Motor neuron (in vitro differentiated cells): ENCODE measurements at places on chromosomes 3 and 15. TPM values are rescaled to one million over a fixed set of nuclear protein-coding genes. Genes with fewer than 3 reads are reported as not detected.

DNA sequence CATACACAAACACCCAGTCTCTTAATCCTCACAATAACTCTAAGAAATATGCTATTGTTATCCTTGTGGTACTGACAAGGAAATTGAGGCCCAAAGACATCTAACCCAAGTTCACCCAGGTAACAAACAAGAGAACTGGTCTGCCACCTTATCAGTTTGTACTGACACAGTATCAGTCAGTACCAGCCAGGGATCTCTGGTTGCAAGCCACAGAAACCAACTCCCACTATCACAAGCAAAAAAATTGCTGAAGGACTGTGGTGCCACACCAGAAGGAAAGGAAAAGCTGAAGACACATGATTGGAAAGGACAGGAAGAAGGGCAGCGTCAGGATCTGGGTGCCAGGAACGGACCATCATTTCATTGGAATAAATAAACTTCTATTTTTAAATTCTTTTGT, 63.8 kb upstream of the GLCE start:
- no peak for ATAC-seq

DNA sequence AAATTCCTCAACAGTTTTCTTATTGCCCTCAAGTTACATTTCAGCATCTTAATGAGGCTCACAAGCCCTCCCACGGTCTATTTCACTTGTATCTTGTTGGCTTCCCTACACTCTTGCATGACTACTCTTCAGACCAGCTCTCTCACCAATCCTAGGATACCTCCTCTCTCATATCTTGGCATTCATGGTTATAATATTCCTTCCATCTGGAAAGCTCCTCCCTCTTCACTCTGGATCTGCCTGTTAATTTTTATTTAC, 8.5 kb upstream of the CCDC80 start:
- ATAC-seq = no peak

GRCh38 chr15:67906382-67906781, 66.5 kb upstream of the RNU6-1 start:
- ATAC-seq = no peak

DNA sequence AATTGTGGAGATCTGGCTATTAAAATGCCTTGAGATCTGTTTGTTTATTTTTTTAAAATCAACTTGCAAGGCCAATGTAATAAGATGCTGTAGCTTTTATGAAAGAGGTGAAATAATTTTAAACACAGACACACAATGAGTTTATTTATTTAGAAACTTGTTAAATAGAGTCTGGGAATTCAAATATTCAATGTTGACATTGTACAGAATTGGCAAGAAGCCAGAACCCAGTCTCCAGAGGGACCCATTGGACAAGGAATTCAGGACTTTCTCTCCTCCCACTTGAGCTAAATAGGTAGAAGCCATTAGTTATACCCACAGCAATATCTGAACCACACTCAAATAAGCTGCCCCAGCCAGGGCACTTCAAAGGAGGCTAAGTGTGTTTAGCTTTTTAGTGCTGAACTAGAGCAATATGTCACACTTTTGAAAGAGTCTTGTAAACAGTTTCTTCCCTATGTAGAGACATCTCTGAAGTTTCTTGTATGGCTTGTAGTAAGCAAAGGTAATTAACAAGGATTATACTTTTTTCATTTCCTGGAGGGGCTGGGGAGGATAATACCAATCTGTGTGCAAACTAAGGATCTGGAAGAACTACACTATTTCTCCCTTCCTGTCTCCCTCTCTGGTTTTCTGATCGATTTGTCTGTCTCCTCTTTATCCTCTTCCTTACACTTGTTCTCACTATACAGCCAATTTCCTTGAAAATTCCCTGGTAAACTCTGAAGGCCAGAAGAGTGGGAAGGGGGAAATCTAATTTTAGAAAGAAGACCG, 6.0 kb downstream of the MECOM start:
- ATAC-seq = peak; percentile 11

- ATAC-seq = peak; percentile 81
These were observed 40.8 kb downstream of the RARB start for GRCh38 chr3:25468866-25469319.

GRCh38 chr3:168419091-168419490, 323.4 kb upstream of the GOLIM4 start:
- no peak for ATAC-seq

GRCh38 chr3:171397089-171397488, 63.1 kb downstream of the TNIK start:
- ATAC-seq = no peak

DNA sequence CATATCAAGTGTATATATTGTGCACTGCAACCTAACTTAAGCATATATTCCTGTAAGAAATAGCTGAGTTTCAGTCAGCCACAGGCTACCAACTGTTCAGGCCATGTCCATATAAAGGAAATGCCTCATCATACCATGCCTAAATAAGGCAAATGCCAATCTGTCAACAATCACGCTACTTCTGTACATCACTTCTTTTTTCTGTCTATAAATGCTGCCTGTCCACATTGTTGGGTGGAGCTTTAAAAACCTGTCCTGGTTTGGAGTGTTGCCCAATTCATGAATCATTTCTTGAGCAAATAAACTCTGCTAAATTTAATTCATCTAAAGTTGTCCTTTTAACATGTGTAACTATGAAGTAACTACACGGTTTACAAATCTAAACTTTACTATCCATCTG, 1091.9 kb downstream of the NSUN3 start:
- no peak for ATAC-seq

DNA sequence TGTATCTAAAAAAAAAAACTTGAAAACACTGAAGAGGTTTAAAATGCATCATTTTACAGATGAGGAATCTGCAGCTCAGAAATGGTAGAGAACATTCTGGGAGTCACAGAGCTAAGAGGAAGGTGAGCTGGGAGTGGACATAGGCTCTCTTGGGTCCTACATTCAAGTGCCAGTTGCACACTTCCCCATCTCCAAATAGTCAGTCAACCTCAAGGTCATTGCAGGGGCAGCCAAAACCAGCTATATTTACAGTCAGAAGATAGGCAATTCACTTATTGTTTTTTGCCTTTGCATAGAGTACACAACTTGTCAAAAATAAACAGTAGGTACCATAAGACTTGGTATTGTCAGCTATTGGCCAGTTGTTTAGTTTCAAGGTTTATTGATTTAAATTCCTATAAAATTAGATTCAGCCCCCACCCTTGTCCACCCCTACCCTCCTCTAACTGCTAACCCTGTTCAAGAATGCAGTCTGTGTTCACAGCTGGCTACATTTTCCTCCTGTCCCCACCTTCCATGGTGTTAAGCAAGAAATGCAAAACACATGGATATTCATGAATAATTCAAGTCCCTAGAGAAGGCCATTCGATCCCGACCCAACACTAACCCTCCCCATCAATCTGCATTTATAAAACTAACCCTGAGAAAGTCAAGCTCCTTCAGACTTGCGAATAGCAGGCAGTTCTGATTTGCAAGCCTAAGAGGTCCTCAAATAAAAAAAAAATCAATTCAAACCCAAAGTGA, 567.0 kb upstream of the MCTP2 start:
- peak; percentile 43 for ATAC-seq

DNA sequence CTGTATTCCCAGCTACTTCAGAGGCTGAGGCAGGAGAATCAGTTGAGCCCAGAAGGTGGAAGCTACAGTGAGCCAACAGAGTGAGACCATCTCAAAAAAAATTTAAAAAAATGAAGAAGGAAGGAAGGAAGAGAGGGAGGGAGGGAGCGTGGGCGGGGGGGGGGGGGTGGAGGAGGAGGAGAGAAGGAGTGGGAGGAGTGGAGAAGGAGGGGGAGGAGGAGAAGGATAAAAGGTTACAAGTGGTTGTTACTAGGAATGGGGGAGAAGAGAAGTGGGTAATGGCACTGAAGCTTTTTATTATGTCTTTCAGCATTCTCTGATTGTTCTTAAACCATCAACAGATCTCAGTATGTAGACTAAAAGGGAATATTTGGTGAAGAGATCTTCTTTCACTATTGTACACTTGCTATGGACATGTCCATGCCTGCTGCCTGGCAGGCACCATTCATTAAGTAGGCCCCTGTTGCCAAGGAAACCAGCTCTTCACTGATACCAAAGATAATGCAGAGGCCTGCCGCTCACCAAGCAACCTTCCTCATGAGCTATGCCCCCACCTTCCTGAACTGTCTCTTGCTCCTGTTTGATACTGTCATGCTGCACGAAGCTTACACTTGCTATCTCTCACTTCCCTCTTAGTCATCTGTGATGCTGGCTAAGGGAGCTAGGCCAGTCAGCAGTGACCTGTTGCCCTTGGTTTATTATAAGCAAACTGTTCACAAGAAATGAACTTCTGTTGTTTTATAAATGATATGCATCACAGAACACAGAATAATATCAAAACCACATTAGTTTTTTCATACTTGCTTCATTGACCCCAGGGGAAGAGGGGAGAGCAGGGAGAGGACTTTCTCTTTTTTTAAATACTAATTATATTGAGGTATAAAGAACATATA, 23.1 kb downstream of the EPM2AIP1 start:
- peak; percentile 83 for ATAC-seq

- peak; percentile 35 for ATAC-seq
These were observed 19.5 kb downstream of the SETMAR start for GRCh38 chr3:4322635-4323034.

DNA sequence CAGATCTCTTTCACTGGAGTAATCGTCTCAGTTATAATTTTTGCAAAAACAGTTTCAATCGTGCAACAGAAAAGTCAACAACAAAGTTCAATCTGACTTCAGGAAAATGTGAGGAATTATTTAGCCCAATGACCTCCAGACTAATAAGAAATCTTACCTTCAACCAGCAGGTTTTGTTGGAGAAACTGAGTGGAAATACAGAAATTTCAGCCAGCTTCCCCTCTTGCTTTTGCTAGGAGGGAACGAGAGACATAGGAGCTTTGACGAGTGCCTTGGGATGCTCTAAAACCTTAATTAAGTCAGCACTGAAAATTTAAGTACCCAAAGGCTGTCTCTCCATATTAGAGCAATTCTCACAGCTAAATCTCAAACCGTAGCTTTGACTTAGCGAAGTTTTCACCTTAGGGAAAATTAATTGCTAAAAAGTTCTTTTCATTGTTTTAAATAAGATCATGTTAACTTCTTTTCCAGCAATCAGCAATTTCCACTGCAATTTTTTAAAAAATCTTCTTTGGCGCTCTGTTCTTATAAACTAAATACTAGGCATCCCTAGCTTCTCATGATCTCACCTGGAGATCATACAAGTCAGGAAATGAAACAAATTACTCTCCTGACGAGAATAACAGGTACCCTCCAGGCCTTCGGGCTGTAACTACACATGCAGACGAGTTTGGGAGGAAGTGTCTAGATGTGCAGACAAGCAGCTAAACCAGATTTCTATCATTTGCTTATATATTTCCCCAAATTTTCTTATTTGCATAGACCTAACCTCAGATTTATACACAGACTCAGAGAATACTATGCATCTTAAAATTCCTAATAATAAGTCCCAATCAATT, 250.2 kb downstream of the FAM43A start:
- ATAC-seq = no peak

DNA sequence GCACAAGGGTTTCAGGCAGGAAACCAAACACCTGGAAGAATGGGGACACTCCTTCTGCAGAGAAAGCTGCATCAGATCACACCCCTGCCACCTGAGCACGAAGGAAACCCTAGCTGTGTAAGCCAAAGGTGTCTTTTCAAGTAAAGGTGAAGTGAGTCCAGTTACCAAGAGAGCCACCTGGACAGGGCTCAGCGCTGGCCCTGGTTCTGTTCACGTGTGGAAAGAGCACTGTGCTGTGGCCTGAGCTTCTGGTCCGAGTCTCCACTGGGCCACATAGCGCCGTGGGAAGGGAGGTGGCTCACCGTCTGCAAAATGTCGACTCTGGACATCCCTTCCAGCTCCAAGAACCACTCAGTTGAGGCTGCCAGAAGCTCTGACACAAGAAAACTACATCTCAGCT, 151.1 kb downstream of the ADAMTS17 start:
- no peak for ATAC-seq

DNA sequence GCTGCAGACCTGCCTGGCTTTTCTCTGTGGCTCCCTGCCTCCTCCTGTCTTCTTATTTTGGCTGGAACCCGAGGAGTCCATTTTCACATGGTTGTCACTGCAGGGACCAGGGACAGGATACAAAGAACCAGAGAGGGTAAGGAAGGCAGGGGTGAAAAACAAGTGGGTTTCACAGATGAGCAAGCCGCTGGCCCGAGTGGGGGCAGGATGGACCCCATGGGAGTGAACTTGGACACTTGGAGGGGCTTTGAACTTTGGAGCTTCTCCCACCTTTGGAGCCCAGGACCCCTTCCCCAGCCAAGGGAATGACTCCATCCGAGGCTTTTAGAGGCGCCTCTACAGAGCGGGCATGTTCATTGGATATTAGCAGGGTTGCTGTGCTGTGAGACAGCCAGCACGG, 26.9 kb upstream of the ADCY5 start:
- ATAC-seq = no peak

DNA sequence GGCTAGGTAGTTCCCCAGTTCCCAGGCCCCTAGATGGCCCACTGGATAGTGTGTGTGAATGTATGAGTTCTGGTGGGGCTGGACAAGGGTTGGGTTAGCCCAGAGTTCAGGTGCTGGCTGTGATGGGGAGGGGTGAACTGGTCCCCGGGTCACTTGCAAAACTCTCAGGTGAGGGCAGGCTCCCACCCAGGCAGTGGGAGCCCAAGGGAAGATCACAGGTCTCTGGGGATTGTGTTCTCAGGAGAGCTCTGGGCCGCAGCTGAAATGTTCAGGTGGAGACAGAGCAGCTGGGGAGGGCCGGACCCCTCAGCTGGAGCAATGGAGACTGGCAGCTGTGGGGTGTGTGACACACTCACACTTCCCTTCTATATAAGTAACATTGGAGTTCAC, 12.8 kb upstream of the FAM98B start:
- ATAC-seq = no peak

DNA sequence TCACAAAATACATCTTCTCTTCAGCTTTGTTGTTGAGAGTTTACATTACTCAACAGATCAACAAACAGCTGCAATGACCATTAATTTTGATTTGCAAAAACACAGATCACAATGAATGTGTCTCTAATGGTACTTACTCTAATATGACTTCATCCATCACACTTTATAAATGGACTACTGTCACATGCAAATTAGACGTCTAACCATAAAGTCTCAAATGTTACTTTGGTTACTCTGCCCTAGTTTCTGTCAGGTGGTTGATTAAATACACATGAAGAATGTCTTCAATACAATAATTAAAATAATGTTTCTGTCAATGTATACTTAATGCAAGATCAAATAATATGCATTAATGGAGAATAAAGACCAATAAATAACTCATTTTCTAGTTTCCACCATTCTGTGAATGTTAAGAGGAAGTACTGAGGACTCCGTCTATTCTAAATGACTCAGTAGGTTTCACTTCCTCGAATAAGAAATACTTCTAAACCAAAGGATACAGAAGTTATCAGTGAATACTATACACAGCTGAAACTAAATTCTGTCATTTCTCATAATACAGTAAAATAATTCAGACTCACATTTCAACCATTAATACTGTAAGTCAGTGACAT, 145.8 kb downstream of the CBLB start:
- ATAC-seq = no peak

ATP13A4 gene
- 0.27 and 0.69 TPM in 2 replicates for total RNA-seq

RNU5B-1 gene
- total RNA-seq = under 0.01 TPM in 2 replicates

ZDHHC3 gene
- 48.6 and 48.9 TPM in 2 replicates for total RNA-seq

LXN gene
- 1.4 and 1.6 TPM in 2 replicates for total RNA-seq

GRK7 gene
- 0.08 and 0.09 TPM in 2 replicates for total RNA-seq

USP50 gene
- total RNA-seq = 1.2 TPM in 1 of 2 replicates, not detected in the other

ADAMTS9 gene
- total RNA-seq = 38.6 and 57.0 TPM in 2 replicates

VEPH1 gene
- 0.42 and 0.83 TPM in 2 replicates for total RNA-seq

MST1R gene
- total RNA-seq = 0.55 and 0.67 TPM in 2 replicates
